NCI-H187 (cell line): ENCODE measurements at places on chromosomes 3 and 15.

DNA sequence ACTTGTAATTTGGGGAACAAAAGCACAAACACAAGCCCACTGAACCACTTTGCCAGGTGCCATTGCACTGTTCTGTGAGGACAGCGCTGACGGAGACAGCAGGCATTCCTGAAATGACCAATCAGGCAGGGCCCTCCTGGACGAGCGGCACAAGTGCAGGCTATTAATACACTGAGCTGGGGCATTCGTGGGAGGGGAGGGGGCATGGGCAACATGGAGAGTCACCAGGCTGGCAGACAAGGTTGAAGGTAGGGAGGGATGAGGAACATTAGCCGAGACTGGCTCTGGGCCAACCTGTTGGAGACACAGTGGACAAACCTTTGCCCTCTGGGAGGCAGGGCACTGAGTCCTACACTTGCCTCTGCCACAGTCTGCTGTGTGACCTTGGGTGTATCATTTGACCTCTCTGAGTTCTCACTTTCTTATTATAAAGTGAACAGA lies 45.6 kb downstream of the NOX5 start:
- no peak for DNase-seq

DNA sequence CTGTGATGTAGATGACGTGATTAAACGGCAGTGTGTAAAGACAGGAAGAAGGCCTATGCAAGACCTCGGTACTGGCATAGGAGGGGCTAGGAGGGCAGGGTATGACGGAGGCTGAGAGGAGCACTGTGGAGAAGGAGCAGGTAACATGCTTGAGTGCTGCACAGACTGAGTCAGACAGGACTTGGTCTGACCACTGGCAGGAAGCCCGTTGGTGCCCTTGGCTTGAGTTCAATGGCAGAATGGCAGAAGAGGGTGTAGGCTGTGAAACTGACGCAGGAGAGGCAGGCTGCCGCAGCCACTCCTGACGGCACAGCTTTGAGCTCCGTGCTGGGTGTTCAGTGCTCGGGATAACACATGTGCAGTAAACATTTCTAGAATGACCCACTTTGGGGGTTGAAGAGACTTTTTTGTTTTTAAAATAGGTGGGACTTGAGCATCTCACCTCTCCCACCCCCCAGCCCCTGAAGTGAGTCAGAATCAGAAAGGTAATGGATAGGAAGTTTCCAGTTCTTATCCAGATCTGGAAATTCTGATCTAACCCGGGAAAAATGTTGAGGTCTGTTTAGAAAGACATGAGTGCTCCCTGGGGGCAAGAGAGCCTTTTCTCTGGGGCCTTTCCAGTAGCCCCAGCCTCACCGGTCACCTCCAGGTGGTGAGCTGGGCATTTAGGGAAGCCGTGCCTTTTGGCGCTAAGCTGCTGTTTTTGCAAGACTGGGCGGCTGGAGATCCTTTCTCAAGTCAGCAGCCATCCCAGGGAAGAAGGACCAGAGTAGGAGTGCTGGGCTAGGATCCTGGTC lies 126.4 kb downstream of the RPLP1 start:
- DNase-seq, result no peak

DNA sequence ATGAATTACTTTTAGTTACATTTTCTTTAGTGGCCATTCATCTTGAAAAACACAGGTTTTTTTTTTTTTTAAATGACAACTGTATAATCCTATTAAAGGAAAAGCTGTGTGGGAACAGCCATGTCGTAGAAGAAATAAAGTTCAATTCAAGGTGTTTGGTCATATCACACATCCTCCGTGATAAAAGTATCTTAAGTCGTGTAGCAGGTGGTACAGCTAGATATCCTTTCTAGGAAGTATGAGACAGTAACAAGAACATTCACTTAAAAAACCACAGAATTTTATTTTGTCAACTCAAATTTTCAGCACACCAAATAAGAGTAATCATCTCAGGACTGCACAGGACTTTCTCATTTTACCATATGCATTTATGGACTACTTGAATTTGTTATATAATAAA lies 16.1 kb downstream of the ZDHHC23 start:
- no peak for DNase-seq

GRCh38 chr3:74470313-74470712 lies 144.1 kb downstream of the CNTN3 start:
- no peak for DNase-seq

DNA sequence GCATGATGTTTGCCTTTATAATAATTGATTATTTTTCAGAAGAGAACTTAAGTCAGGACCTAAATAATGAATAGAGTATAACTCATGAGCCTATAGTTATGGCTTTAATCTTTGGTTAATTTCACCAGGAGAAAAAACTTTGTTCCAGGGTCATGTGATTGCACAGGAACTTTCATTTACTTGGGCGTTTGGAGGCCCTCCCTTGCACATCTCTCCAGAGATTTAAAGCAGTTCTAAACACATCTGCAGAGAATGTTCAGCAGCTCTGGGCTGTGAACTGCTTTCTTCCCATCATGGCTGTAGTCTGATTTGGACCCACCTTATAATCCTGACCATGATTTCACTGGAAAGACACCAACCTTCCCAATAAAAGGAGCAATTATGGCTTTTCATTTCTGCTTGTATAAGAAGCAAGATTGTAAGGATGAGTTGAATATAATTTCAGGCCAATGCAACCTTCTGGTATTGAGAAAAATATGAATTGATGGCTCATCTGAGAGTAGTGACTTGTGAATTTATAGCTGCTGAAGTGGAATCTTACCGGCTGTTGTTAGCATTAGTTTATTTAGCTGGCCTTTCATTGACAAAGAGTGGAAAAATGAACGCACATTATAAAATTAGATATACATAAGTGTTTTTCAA lies 80.9 kb upstream of the PRTG start:
- DNase-seq, result no peak

GRCh38 chr3:106184540-106185457 lies 316.0 kb upstream of the CBLB start:
- DNase-seq, result no peak

GRCh38 chr3:8206971-8207617 lies 294.5 kb upstream of the LMCD1 start:
- no peak for DNase-seq

DNA sequence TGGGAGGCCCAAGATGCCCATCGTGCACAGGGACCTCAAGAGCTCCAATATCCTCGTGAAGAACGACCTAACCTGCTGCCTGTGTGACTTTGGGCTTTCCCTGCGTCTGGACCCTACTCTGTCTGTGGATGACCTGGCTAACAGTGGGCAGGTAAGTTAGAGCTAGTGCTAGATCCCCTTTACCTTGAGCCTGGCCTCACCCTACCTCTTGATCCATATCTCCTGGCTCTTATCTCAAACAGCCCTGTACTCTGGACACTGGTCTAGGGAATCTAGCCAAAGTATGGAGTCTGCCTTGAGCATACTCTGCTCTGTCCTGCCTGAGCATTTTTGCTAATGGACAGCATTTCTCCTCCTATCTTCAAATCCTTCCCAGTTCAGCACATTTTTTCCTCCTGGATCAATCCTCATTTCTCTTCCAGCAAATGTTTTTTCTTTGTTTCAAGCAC lies 65.9 kb downstream of the TGFBR2 start:
- DNase-seq, result no peak

GRCh38 chr3:12345584-12346494 lies 57.0 kb downstream of the PPARG start:
- DNase-seq, result no peak

- DNase-seq, result no peak
Measured at GRCh38 chr3:73685061-73685460, 60.3 kb upstream of the PDZRN3 start.

DNA sequence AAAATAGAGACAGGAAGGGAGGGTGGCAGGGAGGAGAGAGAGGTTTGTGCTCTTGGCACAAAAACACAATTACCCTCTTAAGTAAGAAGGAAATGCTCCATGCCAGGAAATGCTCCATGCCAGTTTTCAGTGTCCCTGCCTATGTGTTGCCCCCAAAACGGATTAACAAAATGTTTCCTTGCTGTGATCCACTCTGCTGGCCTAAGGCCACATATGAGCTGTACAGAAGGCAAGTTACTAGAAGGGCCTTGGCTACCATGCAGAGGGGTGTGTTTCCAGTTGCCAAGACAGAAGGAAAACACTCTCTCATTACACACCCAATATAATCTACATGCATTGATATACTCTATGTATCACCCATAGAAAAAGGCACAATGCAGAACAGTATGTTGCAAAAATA lies 98.2 kb upstream of the PTPRG start:
- DNase-seq, result no peak

DNA sequence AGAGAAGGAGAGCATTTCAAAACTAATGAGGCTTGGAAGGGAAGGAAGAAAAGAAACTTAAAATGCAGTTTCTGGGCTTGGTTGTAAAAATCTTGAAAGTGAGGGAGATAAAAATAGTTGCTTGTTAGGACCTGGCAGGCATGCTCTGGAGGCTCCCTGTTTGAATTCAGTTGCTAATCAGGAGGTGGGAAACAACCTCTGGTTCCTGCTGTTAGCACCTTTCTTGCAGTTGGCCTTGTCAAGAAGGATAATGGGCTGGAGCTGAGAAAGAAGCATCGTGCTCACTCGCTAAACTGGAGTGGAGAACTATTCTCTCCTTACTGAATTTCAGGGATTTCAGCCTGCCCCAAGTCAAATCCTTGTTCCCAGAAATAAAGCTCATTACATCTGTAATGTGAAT lies 23.4 kb downstream of the SNAPC5 start:
- DNase-seq, result no peak

DNA sequence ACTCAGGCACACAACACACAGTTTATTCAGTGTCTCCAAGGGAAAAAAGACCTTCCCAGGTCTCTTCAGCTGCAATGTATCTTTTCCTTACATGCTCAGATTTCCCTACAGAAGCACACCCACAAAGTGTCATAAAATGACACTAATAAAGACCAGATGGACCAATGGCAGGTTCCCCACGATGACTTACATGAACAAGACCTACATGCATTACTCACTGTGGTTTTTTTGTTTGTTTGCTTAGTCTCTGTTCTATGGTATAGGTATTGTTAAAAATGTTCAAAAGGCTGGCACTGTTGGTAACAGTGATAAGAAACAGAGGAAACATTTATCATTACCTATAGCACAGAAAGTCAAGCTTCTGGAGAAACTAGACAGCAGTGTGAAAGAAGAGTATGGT lies 318.2 kb upstream of the TMCO5A start:
- DNase-seq, result no peak

DNA sequence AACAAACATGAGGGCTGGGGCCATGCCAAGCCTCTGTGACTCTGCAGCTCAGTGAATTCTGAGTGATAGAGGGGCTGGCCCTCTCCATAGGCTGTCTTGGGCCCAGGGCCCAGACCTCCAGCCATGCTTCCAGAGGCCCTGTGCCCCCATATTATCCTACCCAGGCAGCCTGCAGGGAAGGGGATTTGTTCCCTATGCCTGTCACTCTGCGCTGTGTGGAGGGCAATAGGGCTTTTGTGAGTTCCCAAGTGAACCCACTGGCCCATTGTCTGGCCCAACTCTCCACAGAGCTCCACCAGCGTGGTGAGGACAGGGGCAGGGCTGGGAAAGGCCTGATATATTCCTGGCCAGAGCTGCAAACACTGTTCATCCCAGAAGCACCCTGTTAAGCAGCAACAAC lies 113.2 kb downstream of the EPHB1 start:
- DNase-seq, result no peak

GRCh38 chr3:10721101-10721500 lies 94.9 kb upstream of the SLC6A11 start:
- no peak for DNase-seq

DNA sequence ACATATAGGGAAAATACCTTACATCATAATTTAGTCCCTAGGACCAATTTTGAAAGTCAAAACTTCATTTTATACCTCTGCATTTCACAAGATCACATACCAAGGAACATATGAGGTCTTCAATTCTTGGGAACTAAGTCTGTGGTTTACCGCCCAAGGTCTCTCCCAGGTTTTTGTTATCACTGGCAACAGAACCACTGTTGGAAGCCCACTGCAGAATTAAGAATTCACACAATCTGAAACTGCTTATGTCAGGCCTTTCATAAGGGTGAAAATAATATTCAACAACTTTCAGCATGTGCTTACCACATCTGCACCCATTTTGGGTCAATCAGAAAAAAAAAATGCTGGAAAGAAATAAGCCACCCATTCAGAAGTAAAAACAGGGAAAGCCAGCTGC lies 107.2 kb upstream of the MME start:
- DNase-seq, result no peak

GRCh38 chr3:55624238-55624637 lies 137.1 kb upstream of the WNT5A start:
- no peak for DNase-seq

DNA sequence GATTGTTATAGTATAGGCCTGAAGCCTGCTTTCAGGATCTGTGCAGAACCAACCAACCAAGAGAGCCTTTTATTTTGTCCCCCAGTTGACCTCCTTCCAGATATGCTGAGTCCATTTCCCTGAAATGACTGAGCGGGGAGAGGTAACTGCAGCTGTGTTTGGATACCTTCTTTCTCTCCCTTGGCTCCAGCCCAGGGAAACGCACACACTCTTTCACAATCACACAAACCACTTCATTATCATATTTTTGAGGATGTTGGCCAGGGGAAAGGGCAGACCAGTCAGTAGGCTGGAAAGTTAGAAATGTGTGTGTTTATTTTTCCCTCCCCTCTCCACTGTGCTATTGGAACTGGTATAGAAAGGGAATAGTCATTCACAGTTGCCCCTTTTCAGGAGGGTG lies 417.7 kb upstream of the TBL1XR1 start:
- DNase-seq, result no peak

DNA sequence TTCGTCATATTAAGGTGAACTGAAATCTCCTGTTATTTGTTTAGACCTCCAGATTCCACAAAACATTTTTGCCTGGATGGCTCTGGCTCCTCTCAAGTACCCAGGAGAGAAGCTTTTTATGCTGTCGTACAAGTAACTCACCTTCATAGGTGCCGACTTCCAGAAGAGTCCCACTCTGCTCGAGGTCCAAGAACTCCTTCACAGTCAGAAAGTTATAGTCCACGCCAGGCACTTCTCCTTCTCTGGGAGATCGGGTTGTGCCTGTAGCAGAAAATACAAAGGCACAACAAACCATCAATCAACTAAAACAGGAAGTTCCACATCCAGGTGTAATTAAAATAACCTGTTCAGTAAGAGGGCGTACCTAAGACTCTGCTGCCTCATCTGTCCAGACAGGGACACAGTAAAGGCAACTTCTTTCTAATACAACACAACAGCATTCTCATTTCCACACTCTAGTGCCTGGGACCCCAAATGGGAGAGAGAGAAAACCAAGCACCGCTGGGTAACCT lies 545.3 kb downstream of the MAGI1 start:
- no peak for DNase-seq

- DNase-seq, result no peak
Measured at GRCh38 chr15:92711457-92711831, 55.9 kb upstream of the FAM174B start.

- no peak for DNase-seq
Measured at GRCh38 chr15:89129123-89129815, 41.0 kb downstream of the ABHD2 start.

- no peak for DNase-seq
Measured at GRCh38 chr15:97224191-97224641, 736.3 kb upstream of the ARRDC4 start.

DNA sequence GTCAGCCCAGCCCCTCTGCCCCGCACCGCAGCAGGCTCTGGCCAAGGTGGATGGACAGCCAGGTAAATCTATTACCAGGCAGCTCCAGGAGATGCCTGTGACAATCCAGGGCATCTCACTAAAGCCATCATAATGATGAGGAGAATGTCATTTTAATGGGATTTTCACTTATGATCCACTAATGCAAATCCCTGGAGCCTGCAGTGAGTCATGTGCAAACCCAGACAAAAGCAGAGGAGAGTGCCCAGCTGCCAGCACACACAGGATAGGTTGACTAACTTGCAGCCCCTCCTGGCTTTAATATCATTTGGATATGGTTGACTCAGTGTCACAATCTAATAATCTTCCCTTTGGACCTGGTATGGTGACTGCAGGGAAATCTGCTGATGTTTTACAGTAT lies 206.9 kb upstream of the TRIM42 start:
- no peak for DNase-seq

GRCh38 chr3:40913192-40913591 lies 286.1 kb upstream of the CTNNB1 start:
- DNase-seq, result no peak
